ENCODE measurements at places on chromosomes 7 and 10. TPM values are rescaled to one million over a fixed set of nuclear protein-coding genes. Genes with fewer than 3 reads are reported as not detected.

SPAM1 gene
- total RNA-seq = not detected

SPRN gene
- total RNA-seq = 2.2 TPM

CHST12 gene
- total RNA-seq = 28.0 TPM

PPP1R17 gene
- not detected for total RNA-seq

ACHE gene
- 1.5 TPM for total RNA-seq

PDLIM1 gene
- 73.8 TPM for total RNA-seq

DNA sequence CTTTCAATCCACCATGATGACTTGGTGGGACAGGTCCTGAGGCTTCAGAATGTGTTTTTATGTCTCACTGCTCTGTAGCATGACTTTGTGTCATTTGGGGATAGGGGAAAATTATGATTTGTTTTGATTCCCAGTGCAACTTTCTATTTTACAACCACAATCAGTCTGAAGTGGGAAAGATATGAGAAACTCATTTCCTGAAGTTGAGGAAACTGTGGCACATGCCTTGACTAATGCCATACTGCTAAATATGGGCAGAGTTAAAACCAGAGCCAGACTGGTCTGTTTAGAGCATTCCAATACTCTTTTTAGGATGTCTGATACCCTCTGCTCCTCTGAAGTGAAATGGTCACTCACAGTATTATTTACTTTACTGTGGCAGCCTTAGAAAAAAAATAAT lies 307.7 kb downstream of the ADRA2A start:
- no peaks in the 10 kb centered on the region for H3K36me3 ChIP-seq
- no peaks in the 10 kb centered on the region for H3K4me1 ChIP-seq

DNA sequence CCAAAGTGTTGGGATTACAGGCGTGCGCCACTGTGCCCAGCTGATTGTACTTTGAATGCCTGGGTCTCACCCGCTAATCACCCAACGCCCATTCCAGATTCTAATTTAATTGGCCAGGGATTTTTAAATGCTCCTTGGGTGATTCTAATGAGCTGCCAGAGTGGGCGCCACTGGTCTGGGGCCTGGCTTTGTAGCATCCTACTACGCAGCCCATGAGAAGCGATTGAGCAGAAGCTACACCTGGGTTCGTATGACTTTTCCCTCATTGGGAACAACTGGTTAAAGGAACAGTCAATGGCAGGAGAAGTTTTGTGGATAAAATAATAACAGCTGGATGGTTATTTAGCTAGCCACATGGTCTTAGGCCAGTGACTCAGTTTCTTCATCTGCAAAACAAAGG lies 108.0 kb downstream of the SPAG6 start:
- no peak overlapping the region for H3K4me3 ChIP-seq
- no peaks in the 10 kb centered on the region for H3K36me3 ChIP-seq
- H3K27me3 ChIP-seq = no peaks in the 10 kb centered on the region
- no peak for DNase-seq
- H3K4me1 ChIP-seq = peaks cover 2% of the 10 kb centered on the region

DNA sequence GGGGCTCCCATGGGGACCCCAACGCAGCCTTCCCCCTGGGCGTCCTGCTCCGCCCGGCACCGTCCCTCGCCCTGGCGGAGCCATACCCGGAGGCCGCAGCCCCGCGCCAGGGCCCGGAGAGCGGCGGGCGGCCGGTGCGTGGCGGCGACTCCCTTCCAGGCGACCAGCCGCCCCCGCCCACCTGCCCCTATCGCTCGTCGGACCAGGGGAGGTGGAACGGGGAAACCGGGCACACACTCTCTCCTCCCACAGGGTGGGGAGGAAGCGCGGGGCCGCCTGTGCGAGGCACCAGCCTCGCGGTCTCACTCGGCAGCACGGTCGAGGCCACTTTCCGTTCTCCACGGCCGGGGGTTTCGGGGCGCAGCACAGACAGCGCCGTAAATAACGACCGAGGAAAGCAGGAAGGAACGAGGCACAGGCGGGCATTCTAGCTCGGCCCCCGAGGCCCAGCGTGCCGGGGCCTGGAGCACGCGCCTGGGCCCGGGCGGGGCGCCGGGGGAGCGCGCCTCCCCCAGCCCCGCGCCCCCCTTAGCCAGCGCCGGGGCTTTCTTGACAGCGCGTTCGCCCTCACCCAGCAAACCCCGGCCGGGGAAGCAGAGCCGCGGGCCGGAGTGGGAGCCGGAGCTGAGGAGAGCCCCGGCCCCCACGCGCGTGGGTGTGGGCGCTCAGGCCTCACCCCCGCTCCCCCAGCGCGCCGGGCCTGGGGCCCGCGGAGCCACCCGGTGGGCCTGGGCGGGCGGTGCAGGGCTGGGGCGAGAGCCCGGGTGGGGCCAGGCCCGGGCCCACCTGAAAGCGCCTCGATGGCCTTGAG lies 936 bp downstream of the IGF2BP3 start:
- H3K27me3 ChIP-seq = no peaks in the 10 kb centered on the region
- peak overlapping the region; percentile 96 for H3K4me3 ChIP-seq
- peak overlapping the region; percentile 96 for H3K27ac ChIP-seq

DNA sequence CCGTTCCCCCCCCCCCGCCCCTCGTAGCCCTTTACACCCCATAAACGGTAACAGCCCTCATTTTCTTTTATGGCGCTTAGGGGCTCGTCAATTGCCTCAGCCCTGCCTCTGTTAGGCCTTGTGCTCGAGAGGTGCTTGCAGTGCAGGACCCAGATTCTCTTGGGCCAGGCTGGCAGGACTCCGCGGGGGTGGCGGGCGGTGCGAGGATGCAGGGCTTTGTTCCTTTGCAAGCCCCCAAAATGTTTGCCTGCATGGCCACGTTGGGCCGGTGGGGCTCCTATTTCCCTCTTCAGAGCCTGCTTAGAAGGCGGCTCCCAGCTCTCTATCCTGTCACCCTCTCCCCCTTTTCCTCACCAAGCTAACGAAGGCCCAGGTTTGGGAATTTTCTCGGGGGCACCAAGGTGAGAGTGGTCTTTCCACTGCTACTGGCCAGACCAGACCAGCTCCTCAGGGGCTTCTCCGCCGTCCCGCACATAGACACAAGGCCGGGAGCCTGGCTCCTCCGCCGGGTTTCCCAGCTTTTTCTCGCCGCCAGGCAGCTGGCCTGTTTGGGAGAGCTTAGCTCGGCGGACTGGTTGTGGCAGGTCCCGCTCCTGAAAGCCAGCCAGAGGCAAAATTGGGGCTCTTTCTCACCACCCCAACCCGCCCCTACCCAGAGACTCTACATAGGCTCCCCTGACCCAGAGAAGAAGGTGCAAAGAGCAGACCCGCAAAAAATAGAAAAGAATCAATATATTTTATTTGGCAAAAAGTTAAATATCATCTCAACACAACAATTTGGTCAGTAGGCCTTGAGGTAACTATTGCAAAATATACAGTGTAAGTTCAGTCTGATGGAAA lies 3.4 kb downstream of the HOXA9 start:
- H3K4me1 ChIP-seq = peaks cover 7% of the 10 kb centered on the region
- no peak for DNase-seq
- H3K36me3 ChIP-seq = no peaks in the 10 kb centered on the region
- H3K4me3 ChIP-seq = no peak overlapping the region
- no peak overlapping the region for H3K27ac ChIP-seq

GRCh38 chr10:98318861-98319260 lies 50.9 kb upstream of the LOXL4 start:
- H3K27ac ChIP-seq = no peak overlapping the region
- H3K36me3 ChIP-seq = no peaks in the 10 kb centered on the region
- peaks cover 20% of the 10 kb centered on the region for H3K4me1 ChIP-seq
- no peak overlapping the region for H3K4me3 ChIP-seq
- H3K27me3 ChIP-seq = no peaks in the 10 kb centered on the region

GRCh38 chr10:11551916-11552602 lies 59.4 kb downstream of the USP6NL start:
- H3K27me3 ChIP-seq = no peaks in the 10 kb centered on the region
- H3K4me3 ChIP-seq = peak overlapping the region; percentile 59
- peaks cover 8% of the 10 kb centered on the region for H3K36me3 ChIP-seq

DNA sequence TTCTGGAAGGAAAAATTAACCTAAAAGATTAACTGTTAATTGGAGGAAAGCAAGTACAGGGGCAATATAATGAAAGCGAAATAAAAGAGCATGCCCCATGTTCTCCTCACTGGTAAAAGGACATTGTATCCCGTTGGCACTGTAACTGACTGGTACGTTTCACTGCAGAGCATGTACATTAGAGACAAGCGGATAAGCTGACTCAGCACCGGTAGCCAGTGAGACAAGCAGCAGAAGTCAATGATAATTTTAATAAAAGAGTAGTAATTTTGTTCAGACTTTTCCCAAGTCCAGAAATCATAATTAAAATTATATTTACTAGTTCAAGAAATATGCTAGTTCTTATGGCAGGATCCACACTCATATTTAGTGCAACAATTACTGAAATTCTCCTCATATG lies 161.5 kb upstream of the VWC2 start:
- H3K4me1 ChIP-seq = no peaks in the 10 kb centered on the region
- H3K27me3 ChIP-seq = no peaks in the 10 kb centered on the region
- no peak for DNase-seq
- no peaks in the 10 kb centered on the region for H3K36me3 ChIP-seq
- no peak overlapping the region for H3K27ac ChIP-seq

- no peaks in the 10 kb centered on the region for H3K27me3 ChIP-seq
- peaks cover 71% of the 10 kb centered on the region for H3K4me1 ChIP-seq
- peak overlapping the region; percentile 44 for H3K4me3 ChIP-seq
- peak overlapping the region; percentile 23 for H3K27ac ChIP-seq
Measured at GRCh38 chr7:130273933-130274255, 7.2 kb downstream of the CPA2 start.

- peaks cover 34% of the 10 kb centered on the region for H3K4me1 ChIP-seq
- H3K27me3 ChIP-seq = no peaks in the 10 kb centered on the region
- no peaks in the 10 kb centered on the region for H3K36me3 ChIP-seq
- no peak for DNase-seq
- H3K27ac ChIP-seq = no peak overlapping the region
Measured at GRCh38 chr10:86753051-86753450, 3.4 kb upstream of the BMPR1A start.

- H3K36me3 ChIP-seq = no peaks in the 10 kb centered on the region
- H3K4me3 ChIP-seq = no peak overlapping the region
- H3K27me3 ChIP-seq = peaks cover 44% of the 10 kb centered on the region
- no peaks in the 10 kb centered on the region for H3K4me1 ChIP-seq
- no peak overlapping the region for H3K27ac ChIP-seq
Measured at GRCh38 chr10:128160297-128160711, 34.1 kb upstream of the MKI67 start.

DNA sequence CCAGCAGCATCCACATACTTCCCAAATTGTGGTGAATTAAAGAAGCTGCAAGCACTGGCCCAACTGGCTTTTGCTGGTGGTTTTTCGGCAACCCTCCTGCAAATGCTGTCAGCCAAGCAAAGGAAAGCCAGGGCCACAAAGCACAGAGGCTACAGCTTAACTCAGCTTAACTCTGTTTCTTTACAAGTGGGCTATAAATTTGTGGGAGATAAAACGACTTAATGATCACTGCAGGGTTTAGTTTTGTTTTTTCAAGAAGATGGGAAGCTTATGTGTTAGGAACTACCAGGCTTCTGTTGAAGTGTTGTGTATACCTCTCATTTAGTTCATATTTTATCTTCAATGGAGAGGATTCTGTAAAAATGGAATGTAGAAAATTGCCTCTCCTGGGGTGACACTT lies 110.6 kb downstream of the TACC2 start:
- peaks cover 32% of the 10 kb centered on the region for H3K4me1 ChIP-seq
- H3K36me3 ChIP-seq = no peaks in the 10 kb centered on the region
- H3K4me3 ChIP-seq = no peak overlapping the region
- H3K27ac ChIP-seq = no peak overlapping the region

- H3K27me3 ChIP-seq = no peaks in the 10 kb centered on the region
- peaks cover 58% of the 10 kb centered on the region for H3K4me1 ChIP-seq
- peaks cover 2% of the 10 kb centered on the region for H3K36me3 ChIP-seq
- no peak overlapping the region for H3K4me3 ChIP-seq
- peak overlapping the region; percentile 88 for H3K27ac ChIP-seq
- no peak for DNase-seq
Measured at GRCh38 chr7:47601119-47601880, 19.4 kb upstream of the TNS3 start.

- H3K36me3 ChIP-seq = peaks cover 3% of the 10 kb centered on the region
- peaks cover 2% of the 10 kb centered on the region for H3K27me3 ChIP-seq
- peak; percentile 82 for DNase-seq
- H3K27ac ChIP-seq = peak overlapping the region; percentile 67
Measured at GRCh38 chr10:1243486-1244234, 187.5 kb downstream of the WDR37 start.

- peaks cover 2% of the 10 kb centered on the region for H3K27me3 ChIP-seq
- H3K4me1 ChIP-seq = peaks cover 4% of the 10 kb centered on the region
- DNase-seq = no peak
- no peak overlapping the region for H3K27ac ChIP-seq
- H3K36me3 ChIP-seq = no peaks in the 10 kb centered on the region
Measured at GRCh38 chr10:114084215-114084614, 40.5 kb downstream of the ADRB1 start.

DNA sequence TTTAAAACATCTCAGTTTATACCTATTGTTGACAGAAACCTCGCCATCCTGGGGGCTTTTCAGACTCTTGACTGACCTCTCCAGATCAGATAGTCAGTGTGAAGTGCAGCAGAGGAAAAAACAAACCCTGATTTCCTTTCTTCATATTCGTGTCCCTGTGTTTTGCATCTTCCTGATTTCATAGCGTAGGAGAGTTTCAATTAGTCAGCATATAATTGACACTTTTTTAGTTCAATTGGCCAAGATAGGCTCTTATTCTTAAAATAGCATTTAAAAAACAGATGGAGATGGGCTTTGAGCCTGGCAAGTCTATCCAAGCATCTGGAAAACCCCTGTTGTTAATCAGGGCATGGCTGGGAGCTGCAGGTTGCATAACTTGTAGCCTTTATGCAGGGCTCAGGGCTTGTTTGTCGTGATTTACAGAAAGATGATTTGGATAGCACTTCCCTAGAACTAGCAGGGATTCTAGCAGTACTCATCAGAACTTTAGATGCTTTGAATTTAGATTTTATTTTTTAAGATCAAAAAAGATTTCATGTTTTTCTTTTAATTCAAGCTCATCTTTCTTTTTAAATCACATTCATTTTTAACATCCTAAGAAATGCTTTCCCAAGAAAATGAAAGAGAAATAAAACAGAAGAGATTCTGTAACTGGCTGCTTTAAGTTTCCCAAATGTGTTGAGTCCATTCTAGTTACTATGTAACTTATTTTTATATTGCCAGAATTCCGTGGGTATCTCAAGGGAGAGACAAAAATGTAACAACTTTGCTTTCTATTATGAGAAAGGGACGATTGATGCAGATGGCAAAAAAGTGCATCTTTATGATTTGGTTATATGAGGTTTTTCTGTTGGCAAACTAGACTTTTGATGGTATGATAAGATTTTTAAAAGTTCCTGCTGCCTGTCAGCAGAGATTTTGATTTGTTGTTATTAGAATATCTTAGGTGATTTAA lies 270.8 kb upstream of the FZD8 start:
- H3K27me3 ChIP-seq = no peaks in the 10 kb centered on the region
- H3K4me3 ChIP-seq = no peak overlapping the region
- H3K36me3 ChIP-seq = no peaks in the 10 kb centered on the region
- no peak for DNase-seq

All from osteocyte (in vitro differentiated cells).